ENCODE measurements at places on chromosomes 1 and 21.

DNA sequence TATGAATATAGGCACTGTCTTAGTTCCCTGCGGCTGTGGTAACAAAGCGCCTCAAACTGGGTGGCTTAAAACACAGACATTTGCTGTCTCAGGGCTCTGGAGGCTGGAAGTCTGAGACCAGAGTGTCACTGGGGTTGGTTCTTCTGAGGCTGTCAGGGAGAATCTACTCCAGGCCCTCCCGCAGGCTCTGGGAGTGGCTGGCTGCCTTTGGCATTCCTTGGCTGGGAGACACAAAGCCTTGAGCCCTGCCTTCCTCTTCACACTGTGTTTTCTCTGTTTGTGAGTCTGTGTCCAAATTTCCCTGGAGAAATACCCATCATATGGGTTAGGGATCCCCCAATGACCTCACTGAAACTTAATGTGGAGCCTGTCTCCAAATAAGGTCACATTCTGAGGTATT lies 38.5 kb downstream of the B3GALT5 start:
- DNase-seq = peak; percentile 40

DNA sequence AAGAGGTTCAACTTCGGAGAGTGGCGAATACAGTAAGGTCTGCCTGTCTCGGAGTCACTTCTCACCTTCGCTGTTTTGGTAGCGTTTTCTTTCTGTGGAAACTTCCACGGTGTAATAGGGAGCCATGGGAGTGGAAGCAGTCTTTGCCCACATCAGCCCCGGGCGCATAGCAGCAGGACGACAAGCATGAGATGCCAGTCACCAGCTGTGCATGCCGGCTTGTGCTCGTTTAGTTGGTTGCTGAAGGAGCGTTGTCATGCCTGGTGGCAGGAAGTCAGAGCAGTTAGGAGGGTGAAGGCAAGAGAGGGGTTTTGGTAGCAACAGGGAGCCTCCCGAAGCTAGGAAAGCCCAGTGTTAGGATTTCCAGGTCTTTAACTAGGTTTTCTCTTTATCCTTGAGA lies 58.8 kb downstream of the MRPS6 start:
- DNase-seq = no peak

- no peak for DNase-seq
Observed at GRCh38 chr1:93344886-93345632, 648 bp upstream of the DR1 start.

GRCh38 chr1:159880430-159880829 lies 18.0 kb upstream of the VSIG8 start:
- no peak for DNase-seq

GRCh38 chr1:240139511-240139910 lies 47.8 kb downstream of the FMN2 start:
- DNase-seq = no peak

- DNase-seq = no peak
Observed at GRCh38 chr1:18955131-18955440, 1.4 kb downstream of the IFFO2 start.

GRCh38 chr1:206895837-206896242 lies 1.4 kb upstream of the IL24 start:
- peak; percentile 39 for DNase-seq

DNA sequence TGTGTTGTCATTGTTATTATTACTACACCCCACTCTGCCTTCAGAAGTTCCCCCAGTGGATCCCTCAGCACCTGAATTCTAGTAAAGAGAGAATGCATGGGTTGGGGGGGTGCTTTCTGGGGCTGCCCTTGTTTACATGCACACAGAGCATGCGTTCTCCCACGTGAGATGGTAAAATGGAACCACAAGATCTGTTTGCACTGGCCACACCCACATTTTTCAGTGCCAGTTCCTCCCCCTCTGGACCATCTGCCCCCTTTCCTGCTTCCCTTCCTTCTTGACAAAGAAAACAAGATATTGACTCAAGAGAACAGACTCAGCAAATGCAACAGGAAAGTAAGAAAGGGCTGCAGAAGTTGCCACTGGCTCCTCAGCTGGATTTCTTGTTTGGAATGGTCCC lies 8.9 kb downstream of the SLC6A17 start:
- DNase-seq = no peak

DNA sequence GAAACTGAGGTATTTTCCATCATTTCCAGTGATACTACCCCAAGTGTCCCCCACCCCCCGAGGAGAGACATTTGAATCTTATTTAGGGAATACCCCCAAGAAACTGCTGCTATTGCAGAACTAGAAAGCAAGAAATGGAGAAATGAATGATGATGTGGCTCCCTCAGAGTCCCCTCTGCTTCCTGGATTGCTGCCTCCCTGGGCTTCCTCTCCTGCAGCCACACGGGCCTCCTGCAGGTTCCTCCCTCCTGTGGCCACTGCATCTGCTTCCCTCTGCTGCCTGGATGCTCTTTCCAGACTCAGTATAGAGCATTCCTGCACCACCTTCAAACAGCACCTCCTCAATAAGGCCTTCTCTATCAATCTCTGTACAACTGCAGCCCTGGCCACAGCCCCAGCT lies 69.3 kb downstream of the SLC25A24 start:
- no peak for DNase-seq

GRCh38 chr21:36854391-36854790 lies 112.1 kb downstream of the HLCS start:
- DNase-seq = peak; percentile 47

GRCh38 chr21:15809065-15809464 lies 79.3 kb downstream of the USP25 start:
- DNase-seq = no peak

DNA sequence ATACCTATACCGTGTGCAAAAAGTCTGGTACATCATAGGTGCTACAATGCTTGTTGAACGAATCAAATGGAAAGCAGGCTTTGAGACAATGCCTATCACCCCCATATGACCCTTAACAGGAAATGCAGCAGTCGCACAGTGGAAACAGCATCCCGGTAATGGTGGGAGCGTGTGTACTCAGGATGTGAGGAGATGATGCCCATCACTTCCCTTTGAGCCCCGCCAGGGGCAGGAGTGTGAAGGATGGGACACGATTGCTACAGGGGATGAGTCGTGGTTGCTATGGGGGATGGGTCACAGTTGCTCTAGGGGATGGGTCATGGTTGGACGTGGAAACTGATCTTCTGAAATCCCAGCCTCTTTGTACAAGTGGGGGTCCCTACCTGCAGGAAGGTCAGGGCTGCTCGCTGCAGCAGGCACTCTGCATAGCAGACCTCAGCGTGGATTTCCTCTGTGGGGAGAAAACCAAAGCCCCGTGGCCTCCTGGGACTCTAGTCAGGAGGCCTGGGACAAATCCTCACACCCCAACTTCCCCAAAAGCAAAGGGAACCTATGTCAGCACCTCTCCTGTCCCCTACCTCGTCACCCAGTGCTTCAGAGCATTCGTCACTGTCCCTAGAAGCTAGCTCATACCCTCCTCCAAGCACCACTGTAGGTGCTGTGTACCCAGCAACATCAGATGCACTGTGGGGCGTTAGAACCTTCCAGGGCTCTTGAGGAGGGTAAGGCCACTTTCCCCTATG lies 19.3 kb downstream of the TTC39A start:
- DNase-seq = peak; percentile 25

GRCh38 chr1:160101037-160101716 lies 2.8 kb upstream of the IGSF8 start:
- peak; percentile 73 for DNase-seq

GRCh38 chr1:14090531-14090930 lies 390.5 kb downstream of the PRDM2 start:
- DNase-seq = no peak

DNA sequence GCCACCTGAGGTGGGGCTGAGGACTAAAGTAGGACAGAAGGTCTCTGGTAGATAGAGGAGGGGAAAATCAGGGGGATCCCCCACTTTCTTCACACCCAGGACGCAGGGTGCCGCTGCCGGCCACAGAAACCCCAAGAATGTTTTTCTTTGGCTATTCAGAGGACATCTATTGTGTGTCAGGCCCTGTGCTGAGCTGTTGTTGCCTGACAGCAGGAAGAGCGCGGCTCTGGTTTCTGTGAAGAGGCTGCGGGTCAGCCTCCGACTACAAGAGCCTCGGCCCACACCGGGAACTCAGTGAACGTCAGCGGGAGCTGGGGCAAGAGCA lies 407 bp upstream of the PIGV start:
- peak; percentile 38 for DNase-seq
